CD4-positive, alpha-beta T cell treated with Interferon gamma for 1 hour (primary cell): ENCODE measurements at places on chromosomes 12 and 14.

DNA sequence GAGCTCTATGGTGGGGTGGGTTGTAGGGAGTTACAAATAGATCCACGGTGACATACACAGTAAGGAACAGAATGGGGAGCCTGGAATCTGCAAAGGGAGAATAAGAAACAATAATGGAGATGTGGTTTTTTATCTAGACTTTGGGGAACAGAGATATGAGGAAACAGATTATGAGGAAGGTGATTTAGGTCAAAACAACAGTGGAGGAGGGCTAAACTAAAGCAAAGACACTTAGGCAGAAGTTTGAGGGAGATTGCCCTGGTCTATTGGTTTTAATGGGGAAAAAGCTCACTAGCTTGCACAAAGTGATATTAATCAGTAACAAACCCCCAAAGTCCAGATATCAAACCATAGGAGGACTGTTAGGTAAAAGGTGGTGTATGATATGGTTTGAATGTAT, 144.5 kb upstream of the DYRK2 start:
- DNase-seq, result no peak

- no peak for DNase-seq
Measured at GRCh38 chr14:90538095-90538494, 141.3 kb downstream of the CALM1 start.

- DNase-seq, result no peak
Measured at GRCh38 chr14:42140831-42141279, 534.2 kb downstream of the LRFN5 start.

- peak; percentile 36 for DNase-seq
Measured at GRCh38 chr12:112116232-112117060, 7.9 kb upstream of the NAA25 start.

DNA sequence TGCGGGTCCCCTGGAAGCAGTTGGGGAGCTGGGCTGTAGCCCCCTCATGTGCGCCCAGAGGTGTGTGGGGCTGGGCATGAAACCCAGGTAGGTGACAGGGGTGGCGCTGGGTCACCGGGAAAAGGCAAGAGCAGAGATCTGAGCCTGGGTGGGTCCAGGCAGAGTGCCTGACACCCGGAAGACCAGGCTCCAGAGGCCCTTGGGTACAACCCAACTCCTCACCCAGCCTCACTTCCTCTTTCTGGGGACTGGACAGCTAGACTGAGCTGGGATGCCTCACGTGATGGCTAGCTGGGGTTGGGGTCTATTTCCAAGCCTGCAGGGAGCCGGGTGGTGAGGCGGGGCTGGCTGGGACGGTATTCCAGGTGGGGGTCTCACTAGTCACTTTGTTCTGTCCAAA, 16.3 kb upstream of the CYP46A1 start:
- no peak for DNase-seq

DNA sequence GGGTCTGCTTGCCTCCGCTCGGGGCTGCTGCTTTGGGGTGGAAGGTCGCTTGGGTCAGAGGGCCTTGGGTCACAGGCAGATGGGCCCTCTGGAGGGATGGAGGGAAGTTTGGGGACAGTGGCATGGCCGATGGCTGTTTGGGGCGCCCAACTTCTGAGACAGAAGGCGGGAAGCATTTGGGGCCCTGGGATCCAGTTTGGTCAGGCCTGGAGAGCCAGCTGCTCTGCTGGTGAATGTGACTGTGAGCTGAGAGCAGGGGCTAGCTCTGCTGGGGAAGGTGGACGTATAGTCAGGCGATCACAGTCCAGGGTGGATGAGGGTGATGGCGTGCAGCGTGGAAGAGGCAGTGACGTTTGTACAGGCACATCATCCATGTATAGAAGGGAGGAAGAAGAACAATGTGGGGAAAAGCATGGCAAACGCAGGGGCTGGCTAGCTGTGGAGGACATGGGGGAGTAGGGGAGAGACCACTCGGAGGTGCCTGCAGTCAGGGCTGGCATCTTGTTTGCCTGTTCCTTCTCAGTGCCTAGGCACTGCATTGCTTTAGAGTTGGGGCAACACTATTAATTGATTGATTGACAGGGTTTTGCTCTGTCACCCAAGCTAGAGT, 57.5 kb downstream of the TSPAN9 start:
- DNase-seq, result no peak

- no peak for DNase-seq
Measured at GRCh38 chr12:108964371-108965352, 56.2 kb downstream of the SVOP start.

GRCh38 chr12:4251216-4251891, 22.2 kb upstream of the CCND2 start:
- DNase-seq, result no peak

DNA sequence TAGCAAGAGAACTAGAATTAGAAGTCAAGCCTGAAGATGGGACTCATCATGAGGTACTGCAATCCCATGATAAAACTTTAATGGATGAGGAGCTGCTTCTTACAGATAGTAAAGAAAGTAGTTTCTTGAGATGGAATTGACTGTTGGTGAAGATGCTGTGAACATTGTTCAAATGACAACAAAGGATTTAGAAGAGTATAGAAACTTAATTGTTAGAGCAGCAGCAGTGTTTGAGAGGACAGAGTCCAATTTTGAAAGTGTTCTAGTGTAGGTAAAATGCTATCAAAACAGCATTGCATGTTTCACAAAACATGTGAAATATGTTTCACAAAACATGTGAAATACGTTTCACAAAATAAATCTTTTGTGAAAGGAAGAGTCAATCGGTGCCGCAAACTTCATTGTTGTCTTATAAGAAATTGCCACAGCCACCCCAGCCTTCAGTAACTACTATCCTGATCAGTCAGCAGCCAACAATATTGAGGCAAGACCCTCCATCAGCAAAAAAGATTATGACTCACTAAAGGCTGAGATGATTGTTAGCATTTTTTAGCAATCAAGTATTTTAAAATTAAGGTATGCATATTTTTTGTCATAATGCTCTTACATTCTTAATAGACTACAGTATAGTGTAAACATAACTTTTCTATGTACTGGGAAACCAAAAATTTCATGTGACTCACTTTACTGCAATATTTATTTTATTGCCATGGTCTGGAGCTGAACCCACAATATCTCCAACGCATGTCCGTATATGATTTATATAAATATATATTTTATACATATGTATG, 173.4 kb upstream of the BMP4 start:
- no peak for DNase-seq

- DNase-seq, result no peak
Measured at GRCh38 chr14:88333036-88333435, 10.0 kb upstream of the KCNK10 start.

DNA sequence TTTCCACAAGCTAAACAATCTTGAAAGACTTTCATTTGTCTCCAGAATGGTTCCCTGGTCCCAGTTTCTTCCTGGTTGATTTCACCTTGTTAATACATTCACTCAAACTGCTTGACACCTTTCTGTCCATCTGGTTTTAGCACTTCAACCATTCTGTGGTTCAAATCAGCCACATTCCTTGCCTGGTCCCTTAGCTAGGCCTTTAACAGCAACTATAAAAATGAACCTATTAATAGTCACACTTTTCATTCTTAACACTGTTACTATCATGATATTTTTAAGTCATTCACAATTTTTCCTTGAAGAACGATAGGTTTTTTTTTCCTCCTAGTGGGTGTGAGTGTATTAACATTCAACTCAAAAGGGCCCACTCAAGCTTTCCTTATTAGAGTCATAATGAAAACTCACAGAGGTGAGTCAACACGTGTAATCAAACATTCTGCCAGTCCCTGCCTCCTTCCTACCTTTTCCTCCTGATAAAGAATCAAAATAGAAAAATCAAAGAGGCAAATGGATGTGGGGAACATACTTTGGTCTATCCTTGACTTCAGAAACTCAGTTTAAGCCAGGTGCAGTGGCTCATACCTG, 34.4 kb upstream of the CCNT1 start:
- no peak for DNase-seq

- peak; percentile 3 for DNase-seq
Measured at GRCh38 chr12:68871921-68872320, 61.0 kb downstream of the CPM start.

- no peak for DNase-seq
Measured at GRCh38 chr12:97301576-97301975, 161.0 kb upstream of the RMST start.

DNA sequence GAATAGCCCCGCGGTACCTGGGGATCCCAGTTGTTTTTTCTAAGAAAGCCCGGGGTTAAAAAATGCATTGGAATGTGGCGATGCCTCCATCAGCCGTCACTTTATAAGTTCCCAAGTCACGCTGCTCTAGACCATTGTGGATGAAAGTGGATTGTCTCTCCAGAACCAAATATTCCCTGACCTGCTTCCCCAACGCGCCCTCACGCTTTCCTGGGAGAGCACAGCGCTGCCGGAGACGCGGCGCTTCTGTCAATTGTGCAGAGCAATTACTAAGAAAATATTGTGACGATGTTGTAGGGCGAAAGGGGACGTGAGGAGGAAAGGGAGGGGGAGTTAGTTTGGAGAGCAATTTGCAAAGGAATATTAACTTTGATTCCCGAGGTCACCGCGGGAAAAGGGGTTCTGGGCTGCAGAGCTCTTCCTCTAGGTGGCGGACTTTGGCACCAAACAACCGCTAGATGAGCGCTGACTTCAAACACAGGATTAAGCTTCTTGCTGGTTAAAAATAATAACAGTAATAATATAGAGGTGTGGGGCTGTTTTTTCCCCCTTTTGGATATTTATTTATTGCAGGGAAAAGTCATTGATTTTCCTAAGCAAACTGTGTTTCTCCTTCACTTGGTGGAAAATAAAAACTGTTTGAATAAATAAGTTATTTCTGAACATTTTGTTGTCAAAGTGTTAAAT, 9.6 kb upstream of the FOXG1 start:
- DNase-seq, result no peak

DNA sequence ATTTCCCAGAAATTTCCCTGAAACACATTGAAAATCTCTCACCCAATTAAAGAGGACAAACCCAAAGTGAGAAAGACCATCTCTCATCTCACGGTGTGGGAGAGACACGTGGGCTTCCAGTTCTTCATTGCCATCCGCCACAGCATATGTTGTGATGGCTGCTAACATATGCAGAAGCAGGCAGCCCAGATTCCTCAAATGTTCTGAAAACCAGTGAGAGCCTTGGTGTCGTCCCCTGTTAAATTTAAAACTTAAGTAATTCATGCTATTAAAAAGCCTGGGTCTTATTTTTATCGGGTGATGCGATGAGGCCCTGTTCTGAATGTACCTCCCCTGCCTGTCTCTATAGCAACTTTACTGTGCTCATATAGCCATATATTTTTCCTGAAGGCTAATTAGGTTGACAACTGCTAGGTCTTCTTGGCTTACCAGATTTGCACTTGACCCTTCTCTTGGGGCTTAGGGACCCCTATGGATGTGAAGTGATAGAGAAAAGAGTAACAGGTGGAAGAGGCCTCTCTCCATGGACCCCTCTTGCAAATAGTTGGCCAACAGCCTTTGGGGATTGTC, 2.8 kb upstream of the FGF6 start:
- no peak for DNase-seq

DNA sequence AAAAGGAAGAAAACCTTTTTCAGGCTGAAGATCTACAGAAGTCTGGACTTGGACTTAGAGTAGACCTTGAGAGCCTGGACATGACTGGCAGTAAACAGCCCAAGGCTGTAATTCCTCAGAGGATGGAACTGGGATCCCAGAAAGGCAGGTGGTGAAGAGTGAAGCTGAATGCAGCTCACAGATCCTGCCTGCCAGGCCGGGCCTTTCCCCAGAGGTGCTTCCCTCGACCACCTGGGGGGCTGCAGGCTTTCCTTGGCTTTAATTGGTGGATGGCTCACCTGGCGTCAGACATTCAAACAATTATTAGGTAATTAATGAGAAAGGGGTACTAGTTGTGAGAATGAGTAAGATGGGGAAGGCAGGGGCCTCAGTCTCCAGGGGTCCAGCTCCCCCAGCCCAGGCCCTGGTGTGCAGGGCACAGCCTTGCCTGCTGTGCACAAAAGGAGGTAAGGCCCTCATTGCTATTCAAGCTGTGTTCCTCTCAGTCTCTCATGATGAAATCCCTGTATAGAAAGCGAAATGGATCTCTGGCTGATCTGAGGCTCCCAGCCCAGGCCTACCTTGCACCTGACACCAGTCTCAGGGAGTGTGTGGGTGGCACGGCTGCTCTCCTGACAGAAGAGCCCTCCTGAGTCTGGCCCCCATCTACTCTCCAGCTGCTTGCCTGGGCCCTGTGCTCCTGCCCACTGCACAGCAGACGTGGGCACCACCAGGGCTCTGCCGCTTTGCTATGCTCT, 63.0 kb upstream of the TCL1A start:
- DNase-seq, result no peak
